ENCODE measurements at places on chromosomes 4 and X. TPM values are rescaled to one million over a fixed set of nuclear protein-coding genes. Genes with fewer than 3 reads are reported as not detected.

The NAP1L2 gene
- not detected for total RNA-seq

GRCh38 chr4:179867300-179867878, 2375.8 kb upstream of the TENM3 start:
- DNase-seq = peak; percentile 57

DNA sequence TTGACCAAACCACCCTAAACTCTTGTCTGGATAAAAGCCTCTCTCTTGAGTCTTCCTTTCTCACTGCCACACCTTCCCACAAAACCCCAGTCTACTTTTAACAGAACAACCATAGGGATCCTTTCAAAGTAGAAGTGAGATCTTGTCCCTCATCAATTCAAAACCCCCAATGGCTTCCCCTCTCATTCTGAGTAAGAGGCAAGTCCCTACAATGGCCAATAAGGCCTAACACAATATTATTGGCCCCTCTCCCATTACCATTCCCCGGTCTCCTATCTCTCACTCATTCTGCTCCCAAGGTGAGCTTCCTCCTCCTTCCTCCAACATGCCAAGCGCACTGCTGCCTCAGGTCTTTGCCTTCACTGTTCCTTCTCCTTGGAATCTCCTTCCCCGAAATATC, 57.1 kb downstream of the REELD1 start:
- DNase-seq = no peak

The MTMR8 gene
- total RNA-seq = under 0.01 TPM
